ENCODE measurements at places on chromosomes 11 and 22. TPM values are rescaled to one million over a fixed set of nuclear protein-coding genes. Genes with fewer than 3 reads are reported as not detected.
A peak's percentile ranks its signal among the peaks of the same experiment; 100 is the strongest.

Gene PANX2
- 0.27 TPM for polyA plus RNA-seq

- DNase-seq = no peak
Observed at GRCh38 chr11:17383461-17383860, 5.0 kb downstream of the KCNJ11 start.

GRCh38 chr22:46070215-46070802, 80.0 kb upstream of the PPARA start:
- DNase-seq = peak; percentile 92

Gene FIBIN
- 43.9 TPM for polyA plus RNA-seq

Gene C11orf16
- not detected for polyA plus RNA-seq

DNA sequence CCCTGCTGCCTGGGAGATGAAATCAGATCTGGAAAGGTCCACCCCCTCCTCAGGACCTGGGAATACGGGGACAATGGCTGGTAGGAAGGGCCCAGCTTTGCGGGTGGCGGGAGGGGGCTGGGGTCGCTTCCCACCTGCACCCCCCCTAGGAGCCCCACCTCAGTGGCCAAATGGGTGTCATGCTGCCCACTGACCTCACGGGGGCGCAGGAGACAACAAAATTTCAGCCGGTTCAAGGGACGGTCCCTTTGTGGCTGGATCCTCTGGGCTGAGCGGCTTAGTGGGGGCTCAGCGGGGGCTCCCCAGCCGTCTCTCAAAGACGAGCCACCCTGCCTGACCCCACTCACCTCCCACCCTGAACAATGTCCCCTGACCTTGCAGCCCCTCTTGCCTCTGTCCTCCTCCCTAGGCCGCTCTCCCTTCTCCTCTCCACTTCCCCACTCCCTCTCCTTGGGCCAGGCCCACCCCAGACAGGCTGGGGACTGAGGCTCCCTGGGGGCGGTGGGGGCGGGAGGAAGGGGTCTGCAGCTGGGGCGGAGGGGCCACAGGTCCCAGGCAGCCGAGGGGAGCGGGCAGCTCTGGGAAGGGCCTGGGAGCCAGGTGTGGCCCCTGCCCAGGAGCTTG, 39.3 kb upstream of the H19 start:
- no peak for DNase-seq

Gene DNAJB7
- not detected for polyA plus RNA-seq

DNA sequence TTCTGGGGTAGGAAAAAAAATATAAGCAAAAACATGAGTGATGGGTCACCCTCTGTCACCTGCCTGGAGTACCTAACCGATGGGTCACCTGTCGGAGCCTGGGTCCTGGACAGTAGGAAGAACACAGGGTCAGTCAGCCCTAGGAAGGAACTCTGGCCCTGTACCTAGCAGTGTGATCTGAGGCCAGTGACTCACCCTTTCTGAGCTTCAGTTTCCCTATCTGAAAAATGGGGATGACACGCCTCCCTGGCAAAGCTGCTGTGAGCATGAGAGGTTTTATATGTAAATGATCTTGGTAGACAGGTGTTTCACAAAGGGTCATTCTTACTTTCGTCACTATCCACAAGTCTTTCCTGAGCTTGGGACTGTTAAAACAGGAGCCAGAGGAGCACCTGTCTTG, 182.0 kb downstream of the ST3GAL4 start:
- no peak for DNase-seq

Gene KCNK4
- polyA plus RNA-seq = not detected

GRCh38 chr22:20595461-20595860, 88.1 kb downstream of the MED15 start:
- DNase-seq = no peak

DNA sequence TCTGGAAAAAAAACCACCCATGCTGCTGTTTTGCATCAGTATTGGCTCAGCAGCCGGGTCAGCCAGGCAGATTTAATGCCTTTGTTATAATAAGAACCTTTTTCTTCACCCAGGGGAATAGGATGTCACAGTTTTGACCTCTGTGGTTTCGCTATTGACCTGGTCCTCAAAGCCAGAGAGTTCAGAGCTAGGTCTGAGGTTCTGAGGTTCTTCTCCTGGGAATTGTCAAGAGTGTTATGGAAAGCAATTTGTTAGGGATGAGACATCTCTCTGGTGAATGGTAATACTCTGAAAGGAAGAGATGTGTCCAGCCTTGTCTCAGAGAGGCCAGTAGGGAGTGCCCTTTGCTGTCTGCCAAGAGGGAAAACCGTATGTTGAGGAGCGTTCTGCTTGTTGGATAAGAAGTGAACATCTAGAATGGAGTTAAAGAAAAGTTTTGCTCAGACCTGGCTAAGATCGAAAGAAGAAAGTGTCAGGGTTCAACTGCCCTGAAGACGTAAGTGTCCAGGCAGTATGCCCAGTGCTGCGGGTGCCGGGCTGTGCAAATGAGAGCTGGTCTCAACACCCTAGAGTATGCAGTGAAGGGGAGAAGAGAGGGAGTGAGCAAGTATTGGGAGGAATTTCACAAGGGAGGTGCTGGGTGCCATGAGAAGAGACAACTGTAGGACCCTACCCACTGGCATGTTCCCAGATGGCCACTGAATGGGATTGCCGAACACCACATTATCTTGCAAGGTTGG, 150.9 kb upstream of the TTC12 start:
- DNase-seq = peak; percentile 50

DNA sequence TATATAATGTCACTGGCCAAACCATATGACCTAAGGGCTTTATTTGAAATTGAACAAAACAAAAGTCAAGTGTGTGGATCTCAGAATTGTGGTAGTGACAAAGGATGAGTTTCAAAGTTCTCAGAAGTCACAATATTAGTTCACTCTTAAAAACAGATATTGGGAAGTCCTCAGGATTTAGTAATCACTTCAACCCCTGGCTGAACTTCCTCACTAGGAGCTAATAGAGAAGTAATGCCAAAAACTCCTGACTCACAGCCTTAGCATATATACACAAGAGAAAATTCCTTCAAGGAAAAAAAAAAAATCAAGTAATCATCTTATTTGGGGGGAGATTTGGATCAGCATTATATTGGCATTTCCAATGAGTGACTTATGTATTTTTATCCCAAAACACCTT, 75.6 kb upstream of the APOA1 start:
- no peak for DNase-seq
